ENCODE measurements at places on chromosomes 3 and 15. TPM values are rescaled to one million over a fixed set of nuclear protein-coding genes. Genes with fewer than 3 reads are reported as not detected.

DNA sequence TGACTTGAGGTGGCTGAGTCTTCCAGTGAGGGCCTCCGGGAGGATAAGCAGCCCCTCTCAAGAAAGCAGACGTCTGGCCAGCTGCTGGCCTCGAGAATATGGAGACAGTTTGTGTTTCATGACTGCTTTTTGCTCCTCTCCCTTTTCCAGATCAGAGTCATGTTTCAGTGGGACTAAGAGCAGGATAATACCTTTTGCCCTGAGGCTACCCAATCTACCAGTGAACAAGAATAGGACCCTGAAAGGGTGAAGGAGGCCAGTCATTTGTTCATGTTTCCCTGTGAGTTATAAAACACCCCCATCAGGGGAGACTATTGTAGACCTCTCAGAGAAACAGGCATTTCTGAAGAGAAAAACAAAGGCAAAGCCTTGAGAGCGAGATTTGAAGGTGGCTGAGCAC is 137.4 kb downstream of the RYR3 start:
- H3K27ac ChIP-seq: no peak overlapping the region
- H3K4me3 ChIP-seq: no peak overlapping the region
- no peaks in the 10 kb centered on the region for H3K4me1 ChIP-seq
- no peaks in the 10 kb centered on the region for H3K36me3 ChIP-seq
- DNase-seq: no peak
- H3K27me3 ChIP-seq: peaks cover 9% of the 10 kb centered on the region

DNA sequence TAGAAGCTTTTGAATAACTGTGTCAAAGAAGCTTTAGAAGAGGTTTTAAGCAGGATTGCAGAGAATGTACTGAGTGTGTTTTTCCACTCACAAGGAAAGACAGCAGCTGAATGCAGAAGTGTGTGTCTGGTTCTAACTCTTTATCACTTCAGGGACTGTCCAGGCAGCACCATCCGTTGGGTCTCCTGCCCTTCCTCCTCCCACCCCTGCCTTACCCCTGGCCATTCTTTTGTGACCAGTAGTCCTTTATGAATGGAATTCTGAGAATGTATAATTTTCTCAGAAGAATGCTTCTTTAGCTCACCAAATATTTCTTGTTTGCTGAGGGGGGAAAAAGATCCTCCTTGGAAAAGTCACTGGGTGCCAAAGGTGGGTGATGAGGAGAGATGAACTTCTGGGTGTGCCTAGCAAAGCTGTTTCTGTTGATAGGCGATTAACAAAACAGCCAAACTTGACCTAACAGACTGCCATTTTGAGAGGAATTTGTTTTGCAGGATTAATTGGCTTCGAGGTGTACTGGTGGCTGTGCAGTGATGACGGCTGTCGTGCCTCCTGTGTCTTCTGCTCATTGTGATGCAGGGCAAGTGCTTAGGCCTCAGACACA is 70.9 kb downstream of the IGF1R start:
- H3K4me1 ChIP-seq: peaks cover 50% of the 10 kb centered on the region
- DNase-seq: no peak
- no peak overlapping the region for H3K27ac ChIP-seq
- H3K4me3 ChIP-seq: no peak overlapping the region
- H3K27me3 ChIP-seq: peaks cover 2% of the 10 kb centered on the region
- H3K36me3 ChIP-seq: no peaks in the 10 kb centered on the region

GRCh38 chr15:35911052-35911777 is 365.2 kb upstream of the DPH6 start:
- H3K27me3 ChIP-seq: no peaks in the 10 kb centered on the region
- DNase-seq: no peak
- H3K36me3 ChIP-seq: no peaks in the 10 kb centered on the region
- H3K4me1 ChIP-seq: no peaks in the 10 kb centered on the region
- H3K4me3 ChIP-seq: no peak overlapping the region
- H3K27ac ChIP-seq: no peak overlapping the region

- no peaks in the 10 kb centered on the region for H3K4me1 ChIP-seq
- no peak overlapping the region for H3K4me3 ChIP-seq
- H3K27ac ChIP-seq: no peak overlapping the region
Measured at GRCh38 chr3:79085171-79085570, 682.6 kb downstream of the ROBO1 start.

GRCh38 chr3:31748281-31748932 is 215.7 kb downstream of the STT3B start:
- H3K4me3 ChIP-seq: no peak overlapping the region
- no peak overlapping the region for H3K27ac ChIP-seq
- no peak for DNase-seq
- H3K4me1 ChIP-seq: peaks cover 1% of the 10 kb centered on the region
- peaks cover 4% of the 10 kb centered on the region for H3K27me3 ChIP-seq
- peaks cover under 1% of the 10 kb centered on the region for H3K36me3 ChIP-seq

DNA sequence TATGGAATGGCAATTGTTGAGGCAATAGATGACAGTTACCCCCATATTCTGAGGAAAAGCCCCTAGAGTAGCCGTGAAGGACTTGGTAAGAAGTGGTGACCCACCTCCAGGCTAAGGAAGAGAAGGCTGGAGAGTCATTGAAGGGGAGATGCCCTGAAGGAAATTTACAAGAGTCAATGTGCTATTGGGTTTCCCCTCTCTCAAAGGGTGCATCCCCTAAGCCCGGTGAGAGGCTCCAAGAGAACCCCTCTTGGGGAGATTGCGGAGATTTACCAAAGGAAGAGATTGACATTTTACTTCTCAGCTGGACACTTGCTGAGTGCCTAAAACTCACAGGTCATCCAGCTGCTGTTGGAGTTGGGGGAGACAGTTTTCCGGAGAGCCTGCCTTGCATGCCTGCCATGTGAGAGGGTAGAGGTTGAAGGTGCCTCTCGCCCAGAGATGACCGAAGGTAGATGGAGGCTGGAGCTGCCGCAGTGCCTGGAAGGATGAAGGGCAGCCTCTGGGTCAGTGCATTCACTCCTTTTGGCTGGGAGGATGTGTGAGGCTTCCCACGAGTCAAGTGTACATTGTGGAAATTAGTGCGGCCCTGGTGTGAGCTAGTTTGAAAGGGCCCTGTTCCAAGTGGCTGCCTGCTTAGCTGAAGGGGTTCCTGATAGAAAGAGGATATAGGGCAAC is 30.7 kb downstream of the MESD start:
- no peak overlapping the region for H3K27ac ChIP-seq
- DNase-seq: no peak
- peaks cover 37% of the 10 kb centered on the region for H3K4me1 ChIP-seq
- H3K4me3 ChIP-seq: no peak overlapping the region

DNA sequence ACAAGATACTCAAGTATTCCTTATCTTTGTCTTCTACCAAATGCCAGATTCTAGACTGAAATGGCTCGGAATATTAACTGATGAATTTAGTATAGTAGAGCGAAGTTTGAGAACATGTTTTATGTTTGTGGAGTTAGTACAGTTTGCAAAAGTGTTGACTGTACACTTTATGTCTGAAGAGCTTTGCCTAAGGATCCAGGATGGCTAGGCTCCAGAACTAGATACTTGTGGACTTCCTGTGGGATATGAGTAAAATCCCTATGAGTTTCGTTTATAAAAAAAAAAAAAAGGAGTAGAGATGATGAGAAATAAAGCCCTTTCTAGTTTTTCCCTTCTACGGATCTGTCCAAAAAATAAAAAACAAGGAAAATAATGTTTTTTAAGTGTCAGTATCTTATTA is 96.7 kb downstream of the TP63 start:
- no peak overlapping the region for H3K4me3 ChIP-seq
- H3K27ac ChIP-seq: no peak overlapping the region
- DNase-seq: no peak
- no peaks in the 10 kb centered on the region for H3K36me3 ChIP-seq
- no peaks in the 10 kb centered on the region for H3K4me1 ChIP-seq
- peaks cover 3% of the 10 kb centered on the region for H3K27me3 ChIP-seq

DNA sequence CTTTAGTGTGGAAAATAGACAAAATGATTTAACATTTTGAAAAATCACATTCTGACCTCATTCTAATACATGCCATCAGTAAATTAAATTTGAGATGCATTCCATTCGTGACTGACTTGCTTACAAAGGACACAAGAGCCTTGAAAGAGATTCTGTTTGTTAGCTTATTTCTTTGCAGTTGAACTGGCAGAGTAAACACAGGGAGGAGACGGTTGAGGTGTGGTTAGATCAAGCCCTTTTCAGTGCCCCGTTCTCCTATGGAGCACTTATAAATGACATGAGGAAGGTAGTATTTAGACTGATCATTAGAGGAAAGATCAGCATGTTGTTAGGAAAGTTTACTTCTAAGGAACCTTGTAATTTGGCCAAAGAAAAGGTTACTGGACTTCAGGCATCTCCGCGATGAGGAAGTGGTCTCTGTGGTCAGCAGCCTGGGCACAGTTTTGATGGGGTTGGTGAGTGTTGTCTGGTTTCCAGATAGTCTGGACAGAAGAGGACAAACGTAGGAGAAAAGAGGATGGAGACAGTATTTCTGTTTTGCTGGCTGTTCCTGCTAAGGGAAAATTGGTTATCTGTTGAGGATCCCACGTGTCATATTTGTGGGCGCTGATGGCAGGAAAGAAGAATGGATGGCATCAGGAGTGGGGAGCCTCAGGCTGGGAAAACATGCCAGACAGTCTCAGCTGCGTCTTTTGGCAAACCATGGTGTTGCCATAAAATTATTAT is 328.9 kb upstream of the TBL1XR1 start:
- no peak overlapping the region for H3K27ac ChIP-seq
- H3K4me3 ChIP-seq: no peak overlapping the region
- H3K36me3 ChIP-seq: peaks cover 2% of the 10 kb centered on the region
- H3K27me3 ChIP-seq: peaks cover 3% of the 10 kb centered on the region
- H3K4me1 ChIP-seq: peaks cover 19% of the 10 kb centered on the region

- no peaks in the 10 kb centered on the region for H3K36me3 ChIP-seq
- H3K4me3 ChIP-seq: no peak overlapping the region
- H3K27ac ChIP-seq: no peak overlapping the region
- no peak for DNase-seq
- peaks cover 8% of the 10 kb centered on the region for H3K4me1 ChIP-seq
Measured at GRCh38 chr3:184750349-184751083, 38.7 kb upstream of the MAGEF1 start.

GRCh38 chr15:52667597-52667996 is 11.6 kb downstream of the ATOSA start:
- peaks cover 51% of the 10 kb centered on the region for H3K36me3 ChIP-seq
- H3K27me3 ChIP-seq: no peaks in the 10 kb centered on the region
- DNase-seq: no peak
- no peak overlapping the region for H3K4me3 ChIP-seq

DNA sequence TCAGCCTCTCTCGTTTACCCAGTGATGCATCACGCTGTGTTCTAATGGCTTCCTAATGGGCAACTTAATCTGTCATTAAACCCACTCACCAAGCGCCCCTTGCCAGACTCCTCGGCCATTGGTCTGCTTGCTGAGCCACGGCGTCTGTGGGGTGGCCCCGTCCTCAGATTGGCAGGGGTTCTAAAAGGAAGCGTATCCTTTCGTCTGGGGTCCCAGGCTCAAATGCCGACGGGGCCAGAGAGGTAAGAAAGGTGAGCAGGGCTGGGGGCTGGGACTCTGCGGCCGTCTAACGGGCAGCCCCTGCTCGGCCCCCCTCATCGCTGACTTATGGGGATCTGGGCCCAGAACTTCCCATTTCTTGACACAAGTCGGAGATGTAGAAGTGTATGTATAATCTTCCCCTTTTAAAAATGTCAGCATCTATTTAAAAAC is 315.1 kb upstream of the PROK2 start:
- peak overlapping the region; percentile 78 for H3K4me3 ChIP-seq
- H3K27ac ChIP-seq: peak overlapping the region; percentile 88
- peaks cover 32% of the 10 kb centered on the region for H3K4me1 ChIP-seq
- H3K36me3 ChIP-seq: no peaks in the 10 kb centered on the region
- no peak for DNase-seq

- no peak for DNase-seq
- H3K27ac ChIP-seq: no peak overlapping the region
- H3K27me3 ChIP-seq: peaks cover 15% of the 10 kb centered on the region
- H3K4me3 ChIP-seq: peak overlapping the region; percentile 76
- no peaks in the 10 kb centered on the region for H3K36me3 ChIP-seq
- peaks cover 8% of the 10 kb centered on the region for H3K4me1 ChIP-seq
Measured at GRCh38 chr15:77542491-77543001, 90.2 kb downstream of the LINGO1 start.

- no peak for DNase-seq
- H3K4me1 ChIP-seq: peaks cover 5% of the 10 kb centered on the region
- H3K27ac ChIP-seq: no peak overlapping the region
- H3K4me3 ChIP-seq: no peak overlapping the region
Measured at GRCh38 chr15:52351206-52351908, 55.8 kb upstream of the MYO5C start.

DNA sequence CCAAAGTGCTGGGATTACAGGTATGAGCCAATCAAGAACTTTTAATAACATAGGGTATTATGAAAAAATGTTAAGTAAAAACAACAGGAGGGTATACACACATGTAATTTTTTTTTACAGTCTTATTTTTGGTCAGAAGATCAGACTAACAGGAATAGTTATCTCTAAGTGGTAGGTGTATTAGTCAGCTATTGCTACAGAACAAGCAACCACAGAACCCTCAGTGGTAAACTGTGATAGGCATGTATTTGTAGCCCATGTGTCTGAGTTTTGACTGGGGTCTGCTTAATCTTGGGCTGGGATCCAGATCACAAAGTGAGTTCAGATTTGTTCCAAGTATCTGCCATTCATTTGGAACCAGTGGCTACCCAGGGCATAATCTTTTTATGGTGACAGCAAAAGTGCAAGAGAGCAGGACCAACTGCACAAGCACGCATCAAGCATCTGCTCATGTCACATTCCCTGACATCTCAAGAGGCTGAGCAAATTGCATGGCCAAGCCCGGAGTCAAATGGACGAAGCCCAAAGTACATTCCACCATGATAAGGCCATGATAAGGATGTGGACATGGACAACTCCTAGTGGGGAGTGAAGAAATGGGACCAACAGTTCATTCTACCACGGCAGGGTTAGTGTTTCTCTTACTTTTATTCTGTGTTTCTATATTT is 3.0 kb upstream of the IL5RA start:
- no peak overlapping the region for H3K4me3 ChIP-seq
- DNase-seq: no peak
- peaks cover 13% of the 10 kb centered on the region for H3K27me3 ChIP-seq
- no peaks in the 10 kb centered on the region for H3K36me3 ChIP-seq
- no peak overlapping the region for H3K27ac ChIP-seq

DNA sequence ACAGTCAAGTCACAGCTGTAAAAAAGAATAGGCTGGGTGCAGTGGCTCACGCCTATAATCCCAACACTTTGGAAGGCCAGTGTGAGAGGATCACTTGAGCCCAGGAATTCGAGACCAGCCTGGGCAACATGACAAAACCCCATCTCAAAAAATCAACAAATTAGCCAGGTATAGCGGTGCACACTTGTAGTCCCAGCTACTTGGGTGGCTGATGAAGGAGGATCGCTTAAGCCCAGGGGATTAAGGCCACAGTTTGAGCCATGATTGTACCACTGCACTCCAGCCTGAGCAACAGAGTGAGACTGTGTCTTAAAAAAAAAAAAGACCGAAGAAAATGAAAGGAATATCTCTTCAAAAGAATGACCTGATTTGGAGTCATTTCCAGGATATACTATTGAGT is 6.6 kb downstream of the HERC1 start:
- H3K27ac ChIP-seq: peak overlapping the region; percentile 65
- peaks cover 63% of the 10 kb centered on the region for H3K4me1 ChIP-seq
- H3K36me3 ChIP-seq: peaks cover 12% of the 10 kb centered on the region
- H3K27me3 ChIP-seq: no peaks in the 10 kb centered on the region

GRCh38 chr3:161217496-161217895 is 3.6 kb upstream of the NMD3 start:
- H3K36me3 ChIP-seq: peaks cover 2% of the 10 kb centered on the region
- no peak overlapping the region for H3K4me3 ChIP-seq
- H3K4me1 ChIP-seq: peaks cover 11% of the 10 kb centered on the region
- H3K27ac ChIP-seq: no peak overlapping the region

Gene CPLX3
- total RNA-seq: 0.17 TPM

Gene PLD1
- 0.15 TPM for total RNA-seq

Gene ALDH1L1
- total RNA-seq: not detected

Gene CYP1A1
- total RNA-seq: 0.29 TPM

All from activated T-helper 1 cell treated with anti-CD3 and anti-CD28 coated beads, Interleukin-12 subunit alpha, Interleukin-12 subunit beta, Interleukin-2, Interleukin-4 antibody, amounts not matched to agents 30 ng/mL and 10 ng/mL and 1 ng/mL, durations not matched to agents 14 hours and 24 hours and 36 hours (primary cell).